ENCODE measurements at places on chromosomes 11 and 22.

GRCh38 chr11:132605825-132606570 lies 926.3 kb downstream of the OPCML start:
- no peaks in the 10 kb centered on the region for H3K27me3 ChIP-seq
- H3K36me3 ChIP-seq, result no peaks in the 10 kb centered on the region
- DNase-seq, result no peak

DNA sequence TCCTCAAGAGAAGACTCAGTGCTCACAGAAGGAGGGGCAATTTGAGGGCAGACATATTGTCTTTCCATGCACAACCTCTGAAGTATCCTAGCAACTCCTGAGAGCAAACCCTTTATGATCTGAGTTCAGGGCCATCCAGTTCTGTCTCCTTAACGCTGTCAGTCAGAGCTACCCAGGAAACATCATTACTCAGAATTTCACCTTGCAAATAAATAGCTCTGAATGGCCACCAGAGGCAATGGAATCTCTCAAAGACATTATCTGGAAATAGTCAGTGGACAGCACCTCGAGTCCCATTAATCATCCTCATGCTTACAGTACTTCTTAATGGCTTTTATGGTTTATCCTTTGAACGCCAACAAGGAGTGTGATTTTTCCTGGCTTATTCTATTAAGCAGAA lies 656.1 kb downstream of the OPCML start:
- no peak for DNase-seq
- H3K4me3 ChIP-seq, result no peak overlapping the region
- no peaks in the 10 kb centered on the region for H3K36me3 ChIP-seq
- no peaks in the 10 kb centered on the region for H3K4me1 ChIP-seq
- H3K27me3 ChIP-seq, result no peaks in the 10 kb centered on the region
- H3K27ac ChIP-seq, result no peak overlapping the region

DNA sequence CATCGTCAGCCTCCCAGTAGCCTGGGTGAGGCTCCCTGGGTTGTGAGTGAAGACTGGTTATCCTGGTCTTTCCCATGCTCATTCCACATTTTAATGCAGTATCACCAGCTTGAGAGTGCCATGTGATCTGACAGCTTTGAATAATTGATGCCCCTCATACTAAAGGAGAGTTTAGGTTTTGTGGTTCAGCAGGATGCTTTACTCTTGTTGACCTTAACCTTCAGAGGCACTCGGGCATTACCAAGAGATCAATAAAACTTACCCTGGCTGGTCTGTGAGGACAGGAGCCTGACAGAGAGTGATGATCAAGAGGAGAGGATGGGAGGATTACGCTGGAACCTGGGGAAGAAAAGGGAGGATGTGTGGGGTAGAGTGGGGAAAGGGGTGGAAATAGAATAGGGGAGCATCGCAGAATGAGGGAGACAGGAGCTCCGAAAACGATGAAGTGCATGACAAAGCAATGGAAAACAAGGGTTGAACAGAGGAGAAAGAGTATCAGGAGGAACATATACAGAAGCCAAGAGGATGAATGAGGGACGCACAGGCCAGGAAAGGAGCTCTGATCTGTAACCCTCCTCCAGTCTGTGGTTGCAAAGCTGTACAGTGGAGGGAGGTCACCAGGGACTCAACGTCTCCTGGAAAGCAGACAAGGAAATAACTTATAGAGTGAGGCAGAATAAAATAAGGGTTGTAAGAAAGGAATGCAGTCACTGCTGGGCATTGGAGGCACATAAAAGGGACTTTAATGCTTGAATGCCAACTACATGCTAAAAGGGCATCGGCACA lies 594.5 kb downstream of the NTM start:
- H3K36me3 ChIP-seq, result no peaks in the 10 kb centered on the region
- no peak for DNase-seq
- no peaks in the 10 kb centered on the region for H3K27me3 ChIP-seq
- no peak overlapping the region for H3K27ac ChIP-seq
- H3K4me3 ChIP-seq, result no peak overlapping the region

- no peak overlapping the region for H3K4me3 ChIP-seq
- DNase-seq, result no peak
- H3K27me3 ChIP-seq, result no peaks in the 10 kb centered on the region
- H3K4me1 ChIP-seq, result no peaks in the 10 kb centered on the region
These were observed 298.7 kb upstream of the NCAM1 start for GRCh38 chr11:112662554-112662953.

GRCh38 chr11:57936050-57936418 lies 87.6 kb upstream of the OR9Q1 start:
- peak overlapping the region; percentile 49 for H3K27ac ChIP-seq
- no peak for DNase-seq
- no peaks in the 10 kb centered on the region for H3K27me3 ChIP-seq

All from heart left ventricle (tissue), 16 donors.